ENCODE measurements at places on chromosomes 12 and 14.

DNA sequence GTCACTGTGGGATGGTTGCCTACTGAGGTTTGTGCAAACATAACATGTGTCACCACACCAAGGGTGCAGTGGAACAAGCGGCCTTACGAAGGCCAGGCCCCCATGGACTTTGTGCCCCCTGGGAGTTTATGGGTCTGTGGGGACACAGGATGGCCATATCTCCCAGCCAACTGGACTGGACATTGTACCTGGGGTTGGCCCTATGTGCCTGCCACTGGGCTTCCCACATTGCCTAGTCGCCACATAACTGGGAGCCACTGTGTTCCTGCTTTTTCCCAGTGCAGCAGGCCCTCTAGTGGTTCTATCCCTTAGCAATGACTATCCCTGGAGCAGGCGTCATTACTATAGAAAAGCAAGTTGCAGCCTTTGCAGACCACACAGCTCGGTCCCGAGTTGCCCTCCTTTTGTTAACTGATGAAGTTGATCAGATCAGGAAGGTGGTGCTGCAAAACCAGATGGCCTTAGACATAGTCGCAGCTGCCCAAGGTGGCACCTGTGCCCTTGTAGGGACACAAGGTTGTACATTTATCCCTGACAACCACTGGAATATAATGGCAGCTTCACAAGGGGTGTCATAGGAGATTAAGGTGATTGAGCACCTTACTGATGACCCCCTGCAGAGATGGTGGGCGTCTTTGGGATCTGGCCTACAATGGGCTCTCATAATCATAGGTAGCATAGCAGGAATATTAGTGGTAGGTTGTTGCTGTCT is 15.2 kb upstream of the RNASE12 start:
- no peak for DNase-seq

- no peak for DNase-seq
Observed at GRCh38 chr14:37586797-37587130, 8.3 kb downstream of the FOXA1 start.

DNA sequence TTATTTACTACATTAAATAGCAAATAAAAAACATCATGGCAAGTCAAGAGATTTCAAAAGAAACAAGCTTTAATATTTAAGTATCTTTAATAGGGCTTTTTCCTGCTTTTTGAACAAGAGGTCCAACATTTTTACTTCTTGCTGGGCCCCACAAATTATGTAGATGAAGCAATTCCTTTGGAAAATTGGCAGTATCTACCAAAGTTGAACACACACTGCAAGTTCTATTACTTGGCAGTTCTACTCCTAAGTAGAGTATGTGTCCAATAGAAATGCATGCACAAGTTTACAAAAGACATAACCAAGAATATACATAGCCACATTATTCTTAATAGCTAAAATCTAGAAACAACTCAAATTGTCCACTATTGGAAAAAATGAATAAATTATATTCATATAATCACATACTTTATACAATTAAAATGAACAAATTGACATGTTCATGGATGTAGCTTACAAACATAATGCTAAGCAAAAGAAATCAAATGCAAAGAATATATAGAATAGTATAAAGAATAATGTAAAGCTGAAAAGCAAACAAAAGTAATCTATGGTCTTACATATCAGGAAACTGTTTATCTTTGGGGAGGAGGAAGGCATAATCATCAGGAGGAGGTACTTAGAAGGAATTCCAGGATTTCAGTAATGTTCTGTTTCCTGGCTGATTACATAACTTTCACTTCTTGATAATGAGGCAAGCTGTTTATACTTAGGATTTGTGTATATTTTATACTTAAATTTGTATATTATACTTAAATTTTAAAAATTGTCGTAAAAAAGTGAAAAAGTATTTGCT is 6.5 kb upstream of the TMBIM4 start:
- no peak for DNase-seq

DNA sequence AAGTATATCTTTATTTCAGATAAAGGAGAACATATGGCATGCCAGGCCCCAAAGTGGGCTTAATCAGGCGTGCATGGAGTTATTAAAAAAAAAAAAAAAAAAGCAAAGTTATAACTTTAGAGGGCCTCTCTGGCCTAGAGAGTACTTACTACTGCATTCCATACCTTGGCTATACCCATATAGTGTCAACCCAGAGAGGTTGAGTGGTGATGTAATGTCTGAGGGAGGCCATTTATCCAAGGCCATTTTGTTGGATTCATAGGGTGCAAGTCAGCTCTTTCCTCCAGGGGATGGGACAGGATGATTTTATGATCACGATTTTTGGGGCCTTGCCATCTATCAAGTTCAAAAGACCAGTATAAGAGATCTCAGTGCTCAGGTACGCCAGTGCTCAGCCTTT is 66.4 kb downstream of the DCAF5 start:
- DNase-seq = no peak

GRCh38 chr12:48199774-48200221 is 3.3 kb downstream of the OR10AD1 start:
- DNase-seq = no peak

DNA sequence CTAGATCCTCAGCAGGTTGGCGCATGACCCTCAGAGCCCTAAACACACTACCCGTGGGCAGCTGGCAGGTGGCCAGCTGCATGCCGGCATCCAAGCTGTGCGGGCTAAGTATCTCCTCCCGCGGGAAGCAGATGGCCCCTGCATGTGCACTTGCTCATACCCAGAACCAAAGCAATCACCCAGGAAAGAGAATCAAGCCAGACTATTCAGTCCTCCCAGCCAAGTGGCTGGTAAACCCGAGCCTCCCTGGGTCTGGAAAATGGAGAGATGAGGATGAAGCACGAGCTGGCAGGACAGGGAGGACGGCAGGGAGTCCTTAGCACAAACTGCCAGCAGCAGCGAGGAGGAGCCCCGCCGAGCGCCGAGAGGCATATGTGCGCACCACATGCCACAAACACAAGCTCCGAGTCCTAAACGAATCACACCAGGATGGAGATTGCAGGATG is 139.7 kb downstream of the RIMBP2 start:
- DNase-seq = no peak

- DNase-seq = no peak
Observed at GRCh38 chr14:97916100-97916499, 1118.9 kb downstream of the VRK1 start.

- no peak for DNase-seq
Observed at GRCh38 chr12:120933786-120934185, 29.6 kb upstream of the SPPL3 start.

- no peak for DNase-seq
Observed at GRCh38 chr12:75831402-75831801, 200.2 kb downstream of the PHLDA1 start.

DNA sequence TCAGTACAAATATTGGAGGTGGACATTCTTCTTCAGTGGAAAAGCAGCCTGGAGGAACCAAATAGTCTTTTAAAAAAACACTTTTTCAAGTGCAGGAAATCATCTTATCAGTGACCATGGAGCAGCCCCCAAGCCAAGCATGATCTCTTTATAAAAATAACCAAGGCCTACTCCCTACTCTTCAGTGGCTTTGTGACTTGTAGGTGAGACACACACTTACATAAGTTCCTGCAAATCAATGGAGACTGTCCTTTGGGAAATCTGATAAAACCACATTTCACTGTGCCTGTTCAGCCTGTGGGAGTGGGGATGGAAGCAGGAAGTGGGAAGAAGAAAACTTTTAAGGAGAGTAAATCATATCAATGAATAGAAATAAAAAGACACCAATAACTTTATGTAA is 56.3 kb downstream of the MBIP start:
- no peak for DNase-seq

GRCh38 chr14:44428231-44428945 is 78.7 kb downstream of the FSCB start:
- DNase-seq = no peak

DNA sequence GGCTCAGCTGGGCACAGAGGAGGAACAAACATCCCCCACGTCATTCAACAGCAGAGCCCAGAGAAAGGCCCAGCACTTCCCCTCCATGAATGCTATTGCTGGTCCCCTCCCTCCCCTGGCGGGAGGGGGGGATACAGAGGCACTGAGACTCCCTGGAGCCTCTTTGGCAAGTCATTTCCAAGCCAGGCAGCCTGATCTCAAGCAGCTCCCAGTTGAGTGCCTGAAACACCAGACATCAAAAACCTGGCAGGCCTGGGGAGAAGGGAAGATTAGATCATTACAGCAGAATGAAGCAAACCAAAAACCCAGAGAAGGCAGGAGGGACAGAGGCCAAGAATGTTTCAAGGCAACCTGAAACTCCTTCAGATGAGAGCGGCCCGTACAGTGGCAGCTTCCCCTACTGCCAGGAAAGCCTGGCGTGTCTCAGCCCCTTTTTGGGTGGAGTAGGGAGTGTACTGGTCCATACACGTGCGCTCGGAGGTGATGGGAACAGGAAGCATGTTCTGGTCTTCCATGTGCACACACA is 92.1 kb downstream of the LRRC74A start:
- no peak for DNase-seq

DNA sequence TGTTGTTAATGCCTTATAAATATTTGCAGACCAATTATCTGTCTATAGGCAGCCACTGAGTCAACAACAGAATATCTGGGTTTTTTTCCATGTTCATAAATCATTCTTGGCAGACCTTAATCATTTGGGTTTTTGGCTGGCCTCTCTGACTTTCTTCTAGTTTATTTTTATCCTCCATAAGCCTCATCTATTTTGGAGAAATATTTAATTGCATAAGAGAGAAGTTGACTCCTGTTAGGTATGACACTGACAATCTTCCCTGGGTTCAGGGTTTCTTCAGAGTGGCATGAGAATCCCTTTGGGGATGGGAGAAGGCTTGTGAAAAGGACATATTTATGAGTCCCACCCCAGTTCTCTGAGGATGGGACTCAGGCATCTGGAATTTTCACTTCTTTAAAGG is 299.8 kb downstream of the NRXN3 start:
- DNase-seq = no peak

- DNase-seq = no peak
Observed at GRCh38 chr14:81269100-81269978, 48.6 kb upstream of the GTF2A1 start.

DNA sequence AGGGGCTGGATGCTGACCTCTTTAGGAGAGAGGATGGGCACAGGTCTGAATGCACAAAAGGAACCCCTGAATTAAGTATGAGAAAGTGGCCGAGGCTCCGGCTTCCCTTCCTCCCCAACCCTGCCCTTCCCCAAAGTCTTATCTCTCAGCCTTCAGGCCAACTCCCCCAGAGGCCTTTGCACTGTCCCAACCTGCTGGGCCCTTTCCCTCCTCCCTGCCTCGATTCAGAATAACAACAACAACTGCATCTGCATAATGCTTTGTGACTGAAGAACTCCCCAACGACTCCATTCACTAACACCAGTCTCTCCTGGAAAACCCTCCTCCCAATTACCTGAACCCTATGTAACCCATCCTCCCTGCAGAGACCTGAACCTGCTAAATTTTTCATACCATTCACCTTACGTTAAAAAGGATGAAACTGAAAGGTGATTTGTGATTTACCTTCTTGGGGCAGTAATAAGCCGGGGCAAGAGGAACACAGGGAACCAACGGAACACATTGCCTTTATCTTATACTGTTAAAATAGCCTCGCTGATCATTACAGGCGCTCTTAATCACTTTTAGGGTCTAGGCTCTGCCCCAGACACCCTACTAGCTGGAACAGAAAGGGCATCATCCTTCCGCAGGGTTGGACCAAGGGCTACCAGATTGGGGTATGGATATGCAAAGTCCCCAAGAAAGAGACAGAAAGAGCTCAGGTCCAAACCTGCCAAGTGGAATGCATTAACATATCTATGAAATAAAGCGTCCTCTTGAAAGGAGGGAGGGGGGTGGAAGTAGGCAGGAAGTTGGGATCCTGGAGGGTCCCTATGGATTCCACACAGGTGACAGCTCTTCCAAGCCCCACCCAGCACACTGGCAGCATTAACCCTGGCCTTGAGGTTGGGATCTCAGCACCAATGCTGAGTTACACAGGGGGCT is 24.2 kb upstream of the FOXN3 start:
- DNase-seq = no peak

- DNase-seq = no peak
Observed at GRCh38 chr12:47145188-47145587, 65.4 kb upstream of the AMIGO2 start.

GRCh38 chr12:3092764-3093163 is 15.6 kb downstream of the TSPAN9 start:
- DNase-seq = no peak

DNA sequence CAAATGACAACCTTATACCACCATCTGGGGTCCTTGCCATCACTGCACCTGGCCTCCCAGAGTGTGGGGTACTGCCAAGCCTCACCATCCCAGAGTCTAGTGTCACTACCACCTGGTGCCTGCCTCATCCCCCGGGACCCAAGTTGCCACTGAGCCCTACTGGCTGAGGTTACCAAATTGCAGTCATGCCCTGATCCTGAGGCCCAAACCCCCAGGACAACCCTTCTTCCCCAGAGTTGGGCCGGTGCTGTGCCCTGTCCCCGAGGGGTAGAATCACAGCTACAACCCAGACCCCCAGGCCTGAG is 8.4 kb upstream of the SFSWAP start:
- peak; percentile 38 for DNase-seq
